CD4-positive, alpha-beta T cell treated with Interleukin-10 for 1 hour (primary cell): ENCODE measurements at places on chromosomes 2 and 18.

- peak; percentile 47 for DNase-seq
Observed at GRCh38 chr2:206274434-206275311, at the start of gene ZDBF2. TSS of gene ZDBF2 (plus strand) at chr2:206274663. CDS start at chr2:206281850, 7,187 bp downstream.

GRCh38 chr2:99086385-99086784, 55.1 kb upstream of the C2orf15 start:
- no peak for DNase-seq

DNA sequence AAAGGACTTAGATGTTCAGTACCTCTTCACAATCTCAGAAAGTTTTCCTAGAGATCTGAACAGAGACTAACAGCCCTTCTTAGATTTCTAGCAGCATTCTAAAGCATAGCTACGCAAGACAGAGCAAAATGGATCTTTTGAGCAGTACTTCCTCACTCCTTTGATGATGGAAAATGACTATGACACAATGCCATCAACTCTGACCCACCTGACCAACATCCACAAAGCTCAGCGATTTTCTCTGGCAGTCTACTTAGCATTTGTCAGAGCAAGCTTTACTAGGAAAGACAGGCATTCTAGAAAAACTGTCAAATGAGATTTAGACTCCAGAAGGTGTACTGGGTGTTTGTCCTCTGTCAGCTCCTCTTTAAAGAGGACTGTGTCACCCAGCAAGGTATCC, 180.9 kb upstream of the ACVR2A start:
- peak; percentile 39 for DNase-seq

- no peak for DNase-seq
Observed at GRCh38 chr2:97267411-97268074, 154.6 kb downstream of the ANKRD36 start.

DNA sequence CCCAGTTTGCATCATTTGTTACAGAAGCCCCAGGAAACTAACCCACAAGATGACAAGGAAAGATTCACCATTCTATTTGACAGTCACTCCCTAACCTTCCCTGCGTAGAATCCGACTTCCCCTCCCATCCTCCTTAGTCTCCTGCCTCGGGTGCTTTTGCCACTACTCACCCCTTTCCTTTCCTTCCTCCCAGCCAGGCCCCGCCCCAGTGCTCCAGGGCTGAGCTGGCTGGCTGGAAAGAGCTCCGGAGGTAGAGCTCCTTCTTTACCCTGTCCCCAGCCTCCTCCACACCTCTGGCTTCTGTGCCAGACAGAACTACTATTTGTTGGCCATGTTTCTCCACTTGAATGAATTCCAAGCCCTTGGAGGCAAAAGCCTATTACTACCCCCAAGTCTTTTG, 317.6 kb upstream of the NCKAP5 start:
- DNase-seq, result no peak

DNA sequence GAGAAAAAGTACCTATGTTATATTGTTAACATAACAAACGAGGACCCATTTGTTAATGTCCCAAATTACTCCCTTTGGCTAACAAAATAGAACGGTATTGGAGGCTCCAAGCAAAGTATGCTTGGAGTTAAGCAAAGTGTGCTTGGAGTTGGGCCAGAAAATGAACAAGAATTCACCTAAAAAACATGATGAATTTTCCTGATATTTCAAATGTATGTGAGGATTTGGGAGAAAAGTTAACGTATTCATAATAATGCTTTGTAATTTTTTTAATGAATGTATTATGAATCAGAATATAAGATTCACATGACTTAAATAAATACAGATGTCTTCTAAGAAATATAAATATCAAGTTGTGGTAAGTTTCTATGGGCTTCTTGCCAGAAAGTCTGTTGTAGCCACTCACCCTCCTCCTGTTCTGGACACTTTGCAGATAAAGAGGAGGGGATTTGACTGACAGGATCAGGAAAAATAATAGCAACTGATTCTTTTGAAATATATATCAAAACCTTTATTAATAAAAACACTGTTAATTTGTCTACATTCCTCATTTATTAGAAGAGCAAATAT, 423.7 kb upstream of the MMADHC start:
- DNase-seq, result no peak

DNA sequence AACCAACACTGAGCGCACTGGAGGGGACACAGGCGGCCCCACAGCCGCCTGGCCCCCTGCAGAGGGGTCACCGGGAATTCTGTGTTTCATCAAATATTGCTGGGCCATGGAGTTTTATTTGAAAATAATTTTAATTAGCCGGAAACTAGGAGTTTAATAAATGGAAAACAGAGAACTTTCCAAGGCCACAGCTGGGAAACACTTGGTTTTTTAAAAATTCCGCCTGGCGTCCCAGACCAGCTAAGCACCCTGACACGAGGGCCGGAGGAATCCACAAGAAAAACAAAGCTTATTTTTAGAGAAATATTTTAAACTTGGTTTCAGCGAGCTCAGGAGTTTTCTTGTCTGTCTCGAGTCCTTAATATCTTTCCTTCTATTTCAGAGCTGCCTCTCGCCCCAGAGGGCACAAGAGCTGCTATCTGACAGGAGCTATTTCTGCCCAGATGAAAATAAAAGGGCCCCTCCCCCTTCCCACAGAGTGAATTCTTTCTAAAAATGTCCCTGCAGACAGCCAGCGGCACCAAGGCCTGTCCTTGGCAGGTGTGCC, 8.2 kb downstream of the ZFP36L2 start:
- no peak for DNase-seq

DNA sequence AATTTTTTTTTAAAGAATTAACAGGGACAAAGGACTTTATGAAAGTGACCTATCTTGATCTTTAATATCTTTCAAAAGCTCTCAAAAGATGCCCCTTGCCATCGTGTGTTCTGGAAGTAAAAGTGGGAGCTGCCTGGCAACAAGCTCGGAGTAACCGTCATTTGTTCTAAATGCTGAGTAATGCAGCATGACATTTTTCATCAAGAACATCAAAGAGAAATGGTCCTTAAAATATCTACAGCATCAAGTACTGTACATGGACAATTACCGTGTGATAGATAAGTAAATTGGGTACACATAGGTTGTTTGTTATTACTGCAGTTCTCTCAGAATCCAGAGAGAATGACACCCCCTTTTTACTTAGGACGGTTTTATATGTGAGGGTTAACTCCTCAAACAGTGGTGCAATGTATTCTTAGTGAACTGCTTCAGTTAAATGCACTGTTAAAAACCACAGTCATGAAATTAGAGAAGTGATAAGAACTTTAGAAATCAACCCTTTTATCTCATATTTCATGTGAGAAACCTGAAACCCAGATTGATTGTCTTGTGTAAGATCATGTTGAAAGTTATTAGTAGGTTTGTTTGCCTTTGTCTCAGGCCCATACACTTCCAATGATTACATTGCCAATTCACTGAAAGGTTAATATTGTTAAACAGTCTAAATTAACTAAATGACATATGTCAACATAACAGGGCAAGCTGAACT, 90.6 kb upstream of the HNMT start:
- no peak for DNase-seq

GRCh38 chr2:51695531-51695930, 663.6 kb upstream of the NRXN1 start:
- DNase-seq, result no peak

- DNase-seq, result no peak
Observed at GRCh38 chr2:150630587-150631235, 143.2 kb upstream of the RND3 start.

GRCh38 chr2:197885587-197885986, 81.2 kb downstream of the PLCL1 start:
- no peak for DNase-seq

GRCh38 chr2:62372824-62373223, 133.2 kb downstream of the TMEM17 start:
- DNase-seq, result no peak

- no peak for DNase-seq
Observed at GRCh38 chr2:5729416-5729815, 37.2 kb downstream of the SOX11 start.

DNA sequence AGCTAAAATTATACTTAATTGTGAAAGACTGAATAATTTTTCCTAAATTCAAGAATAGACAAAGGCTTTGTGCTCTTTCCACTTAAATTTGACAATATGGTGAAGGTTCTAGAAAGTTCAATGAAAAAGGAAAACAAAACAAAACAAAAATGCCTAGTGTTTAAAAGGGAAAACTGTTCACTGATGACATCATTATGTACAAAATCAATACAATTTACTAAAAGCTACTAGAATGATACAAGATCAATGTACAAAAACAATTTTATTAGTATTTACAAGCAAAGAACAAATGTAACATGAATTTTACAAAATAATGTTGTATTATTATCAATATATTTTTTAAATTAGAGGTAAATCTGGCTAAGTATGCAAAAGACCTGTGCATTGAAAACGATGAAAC, 499.1 kb upstream of the FSIP2 start:
- no peak for DNase-seq

- no peak for DNase-seq
Observed at GRCh38 chr2:2577407-2577831, 246.3 kb upstream of the MYT1L start.

- DNase-seq, result no peak
Observed at GRCh38 chr18:31678425-31678824, 6.0 kb downstream of the B4GALT6 start.

DNA sequence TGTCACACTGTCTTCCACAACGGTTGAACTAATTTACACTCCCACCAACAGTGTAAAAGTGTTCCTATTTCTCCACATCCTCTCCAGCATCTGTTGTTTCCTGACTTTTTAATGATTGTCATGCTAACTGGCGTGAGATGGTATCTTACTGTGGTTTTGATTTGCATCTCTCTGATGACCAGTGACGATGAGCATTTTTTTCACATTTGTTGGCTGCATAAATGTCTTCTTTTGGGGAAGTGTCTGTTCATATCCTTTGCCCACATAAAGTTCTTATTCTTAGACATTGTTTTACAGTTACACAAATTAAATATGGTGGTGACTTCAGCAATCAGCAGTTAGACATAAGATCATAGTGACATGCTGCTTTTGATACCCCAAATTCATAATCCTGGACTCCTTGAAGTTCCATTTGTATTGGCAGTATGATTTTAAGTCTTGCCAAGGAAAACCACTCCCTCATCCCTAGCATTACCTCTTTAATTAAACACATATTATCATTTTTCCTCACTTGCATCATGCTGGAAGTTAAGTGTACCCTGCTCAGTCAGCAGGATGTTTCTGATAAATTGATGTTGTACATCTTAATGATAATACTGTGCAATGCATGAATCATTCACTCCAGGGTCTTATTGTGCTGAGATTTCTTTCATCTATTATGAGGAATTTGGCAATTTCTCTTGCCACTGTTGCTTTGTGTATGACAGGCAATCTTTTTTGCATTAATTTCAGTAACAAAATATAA, 67.6 kb upstream of the STAT1 start:
- no peak for DNase-seq

GRCh38 chr2:200944467-200945394, 18.7 kb downstream of the ORC2 start:
- no peak for DNase-seq

DNA sequence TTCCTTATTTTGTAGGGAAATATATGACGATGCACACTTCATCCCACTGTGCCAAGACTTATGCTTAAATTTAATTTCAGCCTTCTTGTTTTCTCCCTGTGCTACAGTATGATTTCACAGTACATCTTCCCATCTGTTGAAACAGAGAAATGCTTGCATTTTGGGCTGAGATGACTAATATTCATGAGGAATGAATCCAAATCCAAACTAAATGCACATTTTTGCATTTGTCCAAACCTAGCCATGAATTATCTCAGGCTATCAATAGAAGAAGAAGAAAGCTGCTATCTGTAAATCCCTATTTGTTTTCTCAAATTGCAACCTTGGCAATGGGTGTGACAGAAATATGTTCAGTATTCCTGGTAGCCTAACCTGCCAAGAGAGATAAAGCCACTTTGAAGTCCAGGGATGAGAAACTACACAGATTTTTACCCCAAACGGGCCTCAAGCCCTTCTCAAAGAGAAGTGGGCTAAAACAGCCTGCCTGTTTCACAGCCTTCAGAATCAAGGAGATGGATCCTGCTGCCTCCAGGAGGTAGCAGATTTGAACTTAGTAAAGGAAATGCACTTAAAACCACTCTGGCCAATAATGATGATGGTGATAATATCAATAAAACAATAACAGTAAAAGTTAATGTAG, 306.9 kb upstream of the NT5C1B start:
- no peak for DNase-seq

- DNase-seq, result no peak
Observed at GRCh38 chr2:120465989-120466703, 120.2 kb downstream of the INHBB start.

DNA sequence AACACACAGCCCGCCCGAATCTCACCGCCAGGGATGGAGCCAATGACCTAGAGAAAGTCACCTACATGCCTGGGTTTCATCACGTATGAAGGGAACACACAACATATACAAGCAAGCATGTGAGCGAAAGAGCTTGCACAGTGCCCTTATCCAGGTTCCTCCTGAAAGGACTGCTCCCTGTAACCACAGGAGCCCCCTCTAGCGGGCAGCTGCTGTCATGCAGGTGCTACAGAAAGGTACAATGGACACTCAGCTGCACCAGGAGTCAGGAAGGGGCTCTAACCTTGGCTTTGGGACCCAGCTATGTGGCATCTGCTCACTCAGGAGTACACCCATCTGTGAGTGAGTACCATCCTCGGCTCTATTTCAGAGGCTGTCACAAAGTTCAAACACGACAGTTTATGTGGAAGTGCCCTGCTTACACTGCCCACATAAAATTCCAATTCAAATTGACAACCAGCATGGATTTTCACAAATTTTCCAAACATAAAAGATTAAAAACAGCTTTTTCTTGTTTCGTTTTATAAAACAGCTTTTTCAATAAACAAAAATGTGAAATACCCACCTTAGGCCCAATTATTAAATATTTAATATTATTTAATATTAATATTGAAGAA, 3.5 kb downstream of the NDUFA10 start:
- peak; percentile 69 for DNase-seq

GRCh38 chr18:42921226-42921737, 194.2 kb downstream of the RIT2 start:
- DNase-seq, result no peak

DNA sequence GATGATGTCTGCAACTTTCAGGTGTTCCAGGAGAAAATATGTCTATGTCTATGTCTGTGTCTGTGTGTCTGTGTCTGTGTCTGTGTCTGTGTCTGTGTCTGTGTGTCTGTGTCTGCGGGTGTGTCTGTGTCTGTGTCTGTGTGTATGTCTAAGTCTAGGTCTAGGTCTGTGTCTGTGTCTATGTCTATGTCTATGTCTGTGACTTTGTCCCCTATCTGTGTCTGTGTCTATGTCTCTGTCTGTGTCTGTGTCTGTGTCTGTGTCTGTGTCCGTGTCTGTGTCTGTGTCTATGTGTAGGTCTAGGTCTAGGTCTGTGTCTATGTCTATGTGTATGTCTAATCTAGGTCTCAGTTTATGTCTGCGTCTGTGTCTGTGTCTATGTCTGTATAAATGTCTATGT, 10.5 kb downstream of the IL1R2 start:
- no peak for DNase-seq

- DNase-seq, result peak; percentile 33
Observed at GRCh38 chr2:112674229-112674628, 28.5 kb downstream of the SLC20A1 start.

DNA sequence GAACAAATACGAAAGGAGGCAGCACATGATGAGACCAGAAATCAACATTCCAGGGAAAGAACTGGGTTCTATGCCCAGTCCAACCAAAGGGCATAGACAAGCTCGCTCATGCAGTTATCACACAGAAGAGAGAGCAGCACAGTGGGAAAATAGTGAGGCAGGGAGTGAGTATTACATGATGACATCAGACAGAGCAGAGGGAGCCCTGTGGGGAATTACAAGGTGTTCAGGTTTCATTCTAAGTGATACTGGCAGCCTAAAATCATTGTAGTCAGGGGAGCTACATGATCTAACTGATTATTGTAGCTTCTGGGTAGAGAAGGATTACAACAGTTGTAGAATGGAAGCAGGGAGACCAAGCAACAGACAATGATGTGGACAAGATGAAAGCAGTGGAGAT, 658.5 kb downstream of the ARHGAP15 start:
- DNase-seq, result no peak

- DNase-seq, result no peak
Observed at GRCh38 chr2:134703426-134703825, 15.4 kb downstream of the TMEM163 start.
